Vein endothelial cell (primary cell): ENCODE measurements at places on chromosomes 6 and 20. TPM values are rescaled to one million over a fixed set of nuclear protein-coding genes. Genes with fewer than 3 reads are reported as not detected.

The TMEM200A gene
- total RNA-seq: 0.33 and 0.67 TPM in 2 replicates

The ENPP5 gene
- total RNA-seq: not detected in 2 replicates

The CD164 gene
- total RNA-seq: 115 and 132 TPM in 2 replicates

The OPRM1 gene
- not detected in 2 replicates for total RNA-seq
